ENCODE measurements at places on chromosomes 12 and 14. TPM values are rescaled to one million over a fixed set of nuclear protein-coding genes. Genes with fewer than 3 reads are reported as not detected.

DNA sequence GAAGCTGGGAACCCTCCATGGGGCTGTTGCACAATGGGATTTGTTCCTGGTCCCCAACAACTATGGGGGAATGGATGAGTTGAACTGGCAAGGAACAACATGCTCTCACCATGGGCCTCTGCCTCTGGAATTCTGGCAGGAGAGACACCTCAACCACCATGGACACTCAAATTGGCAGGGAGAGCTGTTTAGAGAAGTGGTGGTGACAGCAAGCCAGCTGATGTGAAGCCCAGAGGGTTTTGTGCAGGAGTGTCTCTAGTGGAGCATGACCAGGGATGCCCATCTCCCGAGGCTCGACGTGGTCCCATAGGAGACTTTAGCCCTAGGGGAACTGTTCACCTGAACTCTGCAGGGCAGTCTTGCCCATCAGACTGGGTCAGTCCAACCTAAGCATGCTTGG, 345.2 kb upstream of the CCDC196 start:
- no peak for DNase-seq
- no peaks in the 10 kb centered on the region for H3K27me3 ChIP-seq
- no peak overlapping the region for H3K27ac ChIP-seq
- no peaks in the 10 kb centered on the region for H3K36me3 ChIP-seq
- H3K4me3 ChIP-seq = no peak overlapping the region

DNA sequence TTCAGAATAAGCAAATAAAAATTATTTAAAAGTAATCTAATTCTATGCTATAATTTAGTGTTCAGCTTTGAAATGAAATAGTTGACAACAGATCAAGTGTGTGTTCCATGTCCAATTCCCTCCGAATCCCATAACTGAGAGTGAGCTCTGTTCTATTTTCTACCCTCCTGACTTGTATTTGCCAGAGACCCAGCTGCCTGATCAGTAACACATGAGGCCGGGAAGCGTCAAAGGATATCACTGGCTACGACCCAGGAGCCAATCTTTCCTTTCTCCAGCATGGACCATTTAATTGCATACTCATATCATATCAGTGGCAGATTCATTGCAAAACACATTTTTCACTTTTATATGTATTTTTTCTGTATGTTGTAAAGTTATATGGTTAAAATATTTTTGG, 108.8 kb upstream of the TSPAN8 start:
- H3K4me3 ChIP-seq = no peak overlapping the region
- no peak overlapping the region for H3K27ac ChIP-seq
- no peaks in the 10 kb centered on the region for H3K36me3 ChIP-seq
- no peaks in the 10 kb centered on the region for H3K27me3 ChIP-seq

DNA sequence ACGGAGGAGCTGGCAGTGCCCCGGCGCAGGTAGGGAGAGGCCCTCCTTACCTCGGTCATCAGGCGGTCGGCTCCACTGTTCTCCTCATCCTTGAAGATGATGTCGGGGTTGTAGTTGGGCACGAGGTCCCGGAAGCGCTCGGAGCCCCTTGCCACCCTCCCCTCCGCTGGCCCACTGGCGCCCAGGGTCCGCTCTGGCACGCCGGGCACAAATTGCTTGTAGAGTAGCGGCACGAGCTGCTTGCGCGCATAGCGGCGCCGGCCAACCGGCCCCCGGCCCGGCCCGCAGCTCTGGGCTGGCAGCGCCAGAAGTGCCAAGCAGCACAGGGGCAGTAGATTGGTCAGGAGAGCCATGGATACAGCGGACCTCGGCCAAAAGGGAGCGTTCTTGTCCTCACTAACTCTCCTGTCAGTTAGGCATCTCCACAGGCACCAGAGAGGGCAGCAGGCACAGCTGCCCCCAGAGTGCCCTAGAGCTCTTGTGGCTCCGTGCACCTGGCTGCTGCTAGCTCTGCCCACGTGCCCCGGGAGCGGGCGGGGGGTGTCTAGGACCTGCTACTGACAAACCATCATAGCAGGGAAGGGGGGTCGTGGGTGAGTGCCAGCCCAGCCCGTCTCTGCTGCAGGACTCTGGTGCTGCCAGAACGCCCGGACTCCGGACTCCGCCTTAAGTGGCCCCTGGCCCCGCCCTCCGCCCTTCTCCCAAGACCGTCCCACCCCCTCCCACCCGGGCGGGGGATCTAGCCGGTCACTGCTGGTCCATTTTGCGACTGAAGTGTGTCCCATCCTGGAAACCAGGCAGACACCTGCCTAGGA, at the start of gene DHH:
Gene DHH (minus strand): TSS at position 642 of the 815 bp plus-strand sequence. CDS start 289 bp downstream, at position 353.
- H3K27me3 ChIP-seq = peaks cover 58% of the 10 kb centered on the region
- H3K4me3 ChIP-seq = peak within 1 kb of the TSS; percentile 9
- no peak within 1 kb of the TSS for H3K27ac ChIP-seq
- DNase-seq = peak; percentile 53
- H3K4me1 ChIP-seq = peaks cover 49% of the 10 kb centered on the region
- peaks cover 32% of the 10 kb centered on the region for H3K36me3 ChIP-seq

GRCh38 chr14:65361920-65362319, 50.6 kb upstream of the FUT8 start:
- no peak overlapping the region for H3K27ac ChIP-seq
- H3K27me3 ChIP-seq = no peaks in the 10 kb centered on the region
- peak; percentile 75 for DNase-seq
- no peak overlapping the region for H3K4me3 ChIP-seq
- no peaks in the 10 kb centered on the region for H3K36me3 ChIP-seq
- H3K4me1 ChIP-seq = no peaks in the 10 kb centered on the region

GRCh38 chr12:83536496-83536895, 849.8 kb downstream of the TMTC2 start:
- no peak overlapping the region for H3K27ac ChIP-seq
- H3K4me1 ChIP-seq = peaks cover 4% of the 10 kb centered on the region
- H3K4me3 ChIP-seq = no peak overlapping the region
- H3K27me3 ChIP-seq = no peaks in the 10 kb centered on the region

DNA sequence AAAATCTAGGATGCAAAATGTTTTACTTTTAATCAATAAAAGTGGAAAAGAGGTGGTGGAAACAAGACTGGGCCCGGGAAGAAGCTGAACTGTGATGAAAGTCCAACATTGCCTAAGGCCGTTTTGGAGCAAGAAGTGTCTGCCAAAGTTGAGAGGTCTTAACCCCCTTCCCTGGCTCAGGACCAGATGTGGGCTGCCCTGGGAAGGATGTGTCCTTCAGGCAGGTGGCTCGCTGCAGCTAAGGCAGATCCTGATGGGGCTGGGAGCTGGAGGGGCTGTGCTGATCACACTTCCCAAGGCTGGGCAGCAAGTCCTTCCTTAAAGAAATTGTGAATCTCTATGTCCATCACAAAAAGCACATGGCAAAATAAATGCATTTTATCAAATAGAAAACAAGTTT, 581.6 kb downstream of the GALC start:
- no peak overlapping the region for H3K4me3 ChIP-seq
- no peak overlapping the region for H3K27ac ChIP-seq
- H3K36me3 ChIP-seq = no peaks in the 10 kb centered on the region
- no peak for DNase-seq

- H3K4me1 ChIP-seq = peaks cover 15% of the 10 kb centered on the region
- H3K4me3 ChIP-seq = no peak overlapping the region
- DNase-seq = no peak
- no peak overlapping the region for H3K27ac ChIP-seq
- peaks cover 4% of the 10 kb centered on the region for H3K27me3 ChIP-seq
Observed at GRCh38 chr14:94117856-94118255, 7.3 kb downstream of the IFI27 start.

DNA sequence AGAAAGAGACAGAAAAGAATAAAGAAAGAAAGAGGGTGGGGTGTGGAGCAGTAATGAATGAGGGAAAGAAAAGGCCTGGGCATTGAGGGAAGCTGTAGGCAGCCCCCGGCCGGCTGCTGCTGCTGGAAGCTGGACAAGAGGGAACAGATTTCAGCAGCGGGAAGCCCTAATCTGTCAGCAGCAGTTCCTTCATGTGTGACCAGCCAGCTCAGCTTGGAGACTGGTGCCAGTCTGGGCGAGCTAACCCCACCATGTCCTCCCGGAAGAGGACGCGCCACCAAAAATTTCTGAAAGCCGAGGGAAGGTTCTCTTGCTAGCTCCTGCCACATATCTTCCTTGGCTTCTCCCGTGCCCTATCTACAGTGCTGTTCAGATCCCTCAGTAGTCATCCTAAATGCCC, 236.8 kb downstream of the GRIN2B start:
- no peaks in the 10 kb centered on the region for H3K4me1 ChIP-seq
- H3K27ac ChIP-seq = no peak overlapping the region
- H3K36me3 ChIP-seq = no peaks in the 10 kb centered on the region
- DNase-seq = peak; percentile 4
- no peaks in the 10 kb centered on the region for H3K27me3 ChIP-seq

The IFNG-AS1 gene
- 0.12 TPM for polyA plus RNA-seq

All from muscle of leg (tissue), 16 donors.